Daoy (cell line): ENCODE measurements at places on chromosomes 1 and 21.

- peak; percentile 51 for DNase-seq
Observed at GRCh38 chr1:181423301-181423918, 59.9 kb upstream of the CACNA1E start.

GRCh38 chr1:185803241-185803640 lies 69.0 kb downstream of the HMCN1 start:
- DNase-seq = no peak

DNA sequence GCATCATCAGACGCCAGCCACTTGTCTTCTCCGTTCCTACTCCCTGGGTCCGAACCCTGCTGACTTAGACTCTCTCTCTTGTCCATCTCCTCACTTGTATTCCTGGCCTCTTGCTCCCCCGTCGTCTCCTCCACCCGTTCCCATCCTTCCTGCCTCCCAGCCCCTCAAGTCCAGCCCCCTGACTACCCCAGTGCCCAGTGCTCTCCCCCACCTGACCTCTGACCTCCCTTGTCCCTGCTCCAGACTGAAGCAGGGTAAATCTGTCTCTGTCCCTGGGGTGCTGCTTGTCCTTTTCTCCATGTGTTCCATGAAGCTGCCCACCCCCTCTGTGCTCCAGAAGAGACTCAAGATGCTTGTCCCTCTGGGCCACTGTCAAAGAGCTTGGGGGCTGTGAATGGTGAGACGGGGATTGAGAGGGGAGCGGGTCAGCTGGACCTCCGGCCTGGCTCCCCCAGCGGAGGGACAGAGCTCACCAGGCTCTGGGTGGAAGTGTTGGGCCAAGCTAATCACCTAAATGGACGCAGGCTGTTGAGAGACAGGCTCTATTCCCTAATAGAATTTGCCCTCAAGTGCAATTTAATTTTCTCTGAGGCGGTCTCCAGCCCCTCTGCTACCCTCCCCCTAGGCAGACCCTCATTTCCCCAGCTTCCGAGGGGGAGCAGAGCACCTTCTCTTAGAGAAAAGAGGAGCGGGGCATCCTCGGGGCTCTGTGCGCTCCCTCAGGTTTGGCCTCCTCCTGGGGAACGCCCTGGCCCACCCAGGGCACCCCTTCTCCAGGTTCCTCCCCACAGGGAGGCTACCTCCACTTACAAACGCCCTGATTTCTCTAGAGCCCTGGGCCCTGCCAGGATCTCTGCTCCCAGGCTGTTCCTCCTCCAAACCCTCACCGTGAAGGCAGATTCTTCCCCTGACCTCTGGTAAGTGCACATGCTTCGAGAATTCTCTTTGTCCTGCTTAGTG lies 11.0 kb upstream of the LHX4 start:
- no peak for DNase-seq

GRCh38 chr21:42452401-42453223 lies 43.4 kb downstream of the RSPH1 start:
- no peak for DNase-seq

GRCh38 chr1:225508538-225509375 lies 80.9 kb upstream of the LBR start:
- peak; percentile 93 for DNase-seq

DNA sequence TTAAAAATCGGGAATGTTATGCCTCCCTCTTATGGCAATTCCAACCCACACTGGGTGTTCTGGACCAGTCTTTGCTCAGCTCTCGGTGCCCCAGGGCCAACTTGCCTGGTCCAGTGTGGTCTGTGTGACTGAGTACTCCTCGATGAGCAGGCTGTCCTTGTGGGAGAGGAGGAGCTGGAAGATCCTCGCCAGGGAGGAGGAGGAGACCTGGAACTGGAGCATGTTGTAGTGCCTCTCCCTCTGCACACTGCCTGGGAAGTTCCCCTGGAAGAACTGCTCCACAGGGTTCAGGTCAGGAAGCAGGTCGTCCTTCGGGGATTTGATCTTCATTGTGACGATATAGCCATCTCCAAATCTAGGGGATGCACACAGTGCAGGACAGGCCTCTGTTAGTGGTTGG lies 88.5 kb upstream of the GCLM start:
- DNase-seq = no peak
